ENCODE measurements at places on chromosomes 5 and 9.
A peak's percentile ranks its signal among the peaks of the same experiment; 100 is the strongest.

DNA sequence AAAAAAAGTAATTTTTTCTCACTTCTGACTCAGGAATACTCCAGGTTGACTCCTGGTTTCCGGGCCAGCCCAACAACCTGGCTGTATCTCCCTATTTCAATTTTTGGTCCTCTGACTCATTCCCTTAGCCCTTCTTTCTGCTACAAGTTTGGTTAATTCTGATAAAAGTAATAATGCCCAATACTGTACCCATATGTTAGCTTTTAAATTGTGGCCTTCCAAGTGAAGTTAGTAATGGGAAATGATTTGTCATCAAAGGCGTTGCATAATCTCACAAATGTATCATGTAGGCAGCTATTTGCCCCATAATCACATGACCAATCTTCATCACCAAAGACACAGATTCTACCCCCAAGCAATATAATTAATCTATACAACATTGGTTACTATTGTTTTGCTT, 31.1 kb upstream of the BNC2 start:
- no peak for DNase-seq

GRCh38 chr5:166172597-166172996, 2118.8 kb upstream of the WWC1 start:
- DNase-seq, result no peak

- no peak for DNase-seq
Measured at GRCh38 chr5:146399481-146399880, 47.7 kb upstream of the TCERG1 start.

- no peak for DNase-seq
Measured at GRCh38 chr5:177300951-177301350, 2.6 kb downstream of the RAB24 start.

GRCh38 chr9:75233011-75233410, 144.7 kb downstream of the OSTF1 start:
- no peak for DNase-seq

DNA sequence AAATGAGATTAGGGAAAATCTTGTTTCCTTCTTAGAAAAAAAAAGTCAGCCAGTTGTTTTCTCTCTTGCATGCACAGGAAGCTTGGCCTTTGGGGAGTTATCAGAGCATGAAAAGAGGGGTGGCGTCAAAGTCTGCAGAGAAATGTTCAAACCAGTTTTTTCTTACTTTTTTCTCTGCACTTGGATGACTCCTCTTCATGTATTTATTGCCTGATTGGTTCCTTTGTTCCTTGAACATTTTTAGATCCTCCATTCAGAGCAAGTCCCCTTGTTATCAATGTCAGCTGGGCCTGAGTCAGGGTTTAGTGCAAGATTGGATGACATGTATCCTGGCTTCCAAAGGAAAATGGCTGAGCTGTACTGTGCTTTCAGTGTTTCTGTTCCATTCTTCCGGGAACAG, 392.6 kb upstream of the BRINP1 start:
- no peak for DNase-seq

GRCh38 chr9:114303977-114304376, 18.9 kb upstream of the ORM1 start:
- DNase-seq, result peak; percentile 43

DNA sequence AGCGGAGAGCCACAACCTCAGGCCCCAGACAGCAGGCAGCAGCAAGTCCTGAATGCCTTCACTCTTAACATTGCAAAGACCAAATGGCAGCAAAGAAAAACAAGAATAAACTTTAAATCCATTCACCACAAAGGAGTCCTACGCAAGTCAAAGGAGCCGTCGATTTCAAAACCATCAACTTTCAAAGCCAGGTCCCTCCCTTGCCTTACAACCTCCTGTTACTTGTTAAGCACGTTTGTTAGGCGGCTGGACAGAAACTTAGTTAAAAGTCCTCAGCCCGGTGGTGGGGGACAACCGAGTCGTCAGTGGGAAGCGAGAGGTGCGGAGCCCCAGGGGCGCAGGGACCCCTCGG, 938 bp downstream of the LPAR1 start:
- no peak for DNase-seq

DNA sequence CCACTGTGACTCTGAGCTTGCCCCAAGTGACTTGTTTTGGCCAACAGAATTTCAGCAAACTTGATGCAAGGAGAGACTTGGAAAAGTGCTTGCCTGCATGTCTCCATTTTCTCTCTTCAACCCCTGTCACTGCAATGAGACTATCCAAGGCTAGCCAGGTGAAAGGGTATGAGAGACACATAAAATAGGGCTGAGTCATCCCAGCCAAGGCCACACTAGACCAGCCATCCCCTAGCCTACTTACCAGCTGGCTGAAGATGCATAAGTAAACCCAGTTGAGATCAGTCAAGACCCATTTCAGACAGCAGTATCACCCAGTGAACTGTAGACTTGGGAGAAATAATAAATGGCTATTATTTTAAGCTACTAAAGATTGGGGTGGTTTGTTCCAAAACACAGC, 52.9 kb upstream of the VLDLR start:
- DNase-seq, result no peak

DNA sequence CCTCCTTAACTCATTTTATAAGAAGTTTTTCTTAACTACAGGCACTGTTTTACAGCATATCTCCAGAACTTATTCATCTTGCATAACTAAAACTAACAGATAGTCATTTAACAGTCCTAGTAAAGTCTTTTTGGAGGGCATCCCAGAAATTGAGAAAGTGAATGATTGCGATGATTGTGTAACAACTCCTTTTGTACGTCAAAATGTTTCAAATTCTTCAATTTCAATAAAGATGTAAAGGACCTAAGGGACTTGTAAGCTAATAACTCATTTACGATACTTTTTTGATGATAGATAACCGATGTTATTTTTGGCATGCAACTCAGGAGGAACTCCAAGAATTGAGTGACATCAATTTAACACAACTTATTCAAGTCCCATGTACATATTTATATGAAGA, 42.7 kb downstream of the SVEP1 start:
- DNase-seq, result no peak

- no peak for DNase-seq
Measured at GRCh38 chr9:77659926-77660325, 11.8 kb upstream of the GNA14 start.

- DNase-seq, result no peak
Measured at GRCh38 chr5:74822288-74822687, 43.9 kb downstream of the FAM169A start.

- DNase-seq, result no peak
Measured at GRCh38 chr9:7394002-7394774, 405.4 kb downstream of the DMAC1 start.

DNA sequence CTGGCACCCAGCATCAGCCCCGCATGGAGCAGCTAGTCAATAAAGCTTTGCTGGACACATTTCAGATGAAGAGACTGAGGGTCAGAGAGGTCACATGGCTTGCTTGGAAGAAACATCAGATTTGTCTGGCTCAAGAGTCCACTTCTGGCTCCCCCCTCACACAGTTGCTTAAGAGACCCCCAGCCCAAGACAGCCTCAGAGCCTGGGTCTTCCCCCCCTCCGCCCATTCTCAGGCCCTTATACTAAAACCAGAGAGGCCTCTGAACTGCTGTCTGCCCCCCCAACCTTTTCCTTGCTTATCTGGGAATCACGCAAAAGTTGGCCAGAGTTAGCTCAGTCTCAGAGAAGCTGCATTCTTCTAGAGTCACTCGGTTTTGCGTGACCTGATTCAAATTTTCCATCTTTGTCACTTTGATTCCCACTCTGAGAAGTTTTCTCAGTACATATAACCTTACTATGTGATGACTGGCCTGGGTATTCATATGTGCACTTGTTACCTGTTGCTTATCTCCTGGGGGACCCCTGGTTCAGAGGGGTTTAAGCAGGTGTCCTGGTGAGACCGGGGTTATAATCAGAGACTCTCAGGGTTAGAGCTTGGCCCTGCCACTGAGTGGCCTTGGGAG, 145.4 kb upstream of the IER5L start:
- DNase-seq, result no peak

- DNase-seq, result no peak
Measured at GRCh38 chr9:134205672-134206310, 41.4 kb upstream of the RNU6ATAC start.

DNA sequence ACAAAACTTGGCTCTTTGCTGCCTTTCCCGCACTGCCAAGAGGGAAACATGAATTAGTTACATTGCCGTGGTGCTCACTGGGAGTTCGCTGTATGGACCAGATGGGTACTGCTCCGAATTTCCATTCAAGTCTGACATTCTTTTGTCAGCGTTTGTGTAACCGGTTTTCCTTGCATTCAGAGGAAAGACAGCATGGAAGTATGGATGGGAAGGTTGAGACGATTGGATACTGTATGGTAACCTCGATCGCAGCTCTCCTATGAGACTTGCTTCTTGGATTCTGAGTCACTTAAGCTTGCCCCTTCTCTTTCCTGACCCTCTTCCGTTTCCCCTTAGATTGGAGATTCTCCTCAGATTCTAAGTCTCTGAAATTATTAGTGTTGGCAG, 625 bp upstream of the UBLCP1 start:
- DNase-seq, result no peak

DNA sequence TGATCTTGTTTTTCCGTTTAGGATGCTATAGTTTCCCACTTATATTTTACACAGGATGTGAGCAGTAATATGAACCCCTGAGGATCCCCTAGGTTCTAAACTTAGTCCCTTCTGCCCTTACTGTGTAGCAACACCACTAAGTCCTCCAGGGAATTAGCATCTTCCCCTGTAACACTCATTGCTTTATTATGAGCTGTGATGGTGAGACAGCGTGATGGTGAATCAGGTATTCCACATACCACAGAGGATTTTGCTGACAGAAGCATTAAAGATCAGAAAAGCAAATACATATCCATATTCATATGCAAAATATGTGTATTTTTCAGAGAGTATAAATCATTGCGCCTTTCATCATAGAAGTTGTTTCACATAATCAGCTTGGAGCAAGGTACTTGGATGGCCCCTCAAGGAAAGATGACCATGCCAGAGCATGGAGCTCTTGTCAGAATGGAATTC, 317.0 kb downstream of the ICE1 start:
- no peak for DNase-seq

DNA sequence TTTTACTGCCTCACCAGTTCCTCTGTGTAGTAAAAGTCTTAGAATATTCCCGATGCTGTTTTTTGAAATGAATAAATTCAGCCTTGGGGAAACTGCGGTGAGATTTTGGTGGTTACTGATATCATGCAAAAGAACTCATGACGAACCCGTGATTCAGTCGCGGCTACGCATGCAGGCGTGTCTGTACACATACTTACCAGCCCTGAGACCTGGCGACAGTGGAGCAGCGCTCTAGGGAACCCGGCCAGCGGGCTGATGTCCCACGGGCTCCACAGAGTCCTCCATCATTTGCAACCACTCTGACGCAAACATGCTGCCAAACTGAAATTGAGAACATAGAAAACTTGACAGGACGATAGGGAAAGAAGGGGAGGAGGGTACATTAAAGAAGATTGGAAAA, 315.6 kb upstream of the DAB2 start:
- no peak for DNase-seq

- no peak for DNase-seq
Measured at GRCh38 chr9:116154976-116155697, 1.5 kb downstream of the PAPPA start.

DNA sequence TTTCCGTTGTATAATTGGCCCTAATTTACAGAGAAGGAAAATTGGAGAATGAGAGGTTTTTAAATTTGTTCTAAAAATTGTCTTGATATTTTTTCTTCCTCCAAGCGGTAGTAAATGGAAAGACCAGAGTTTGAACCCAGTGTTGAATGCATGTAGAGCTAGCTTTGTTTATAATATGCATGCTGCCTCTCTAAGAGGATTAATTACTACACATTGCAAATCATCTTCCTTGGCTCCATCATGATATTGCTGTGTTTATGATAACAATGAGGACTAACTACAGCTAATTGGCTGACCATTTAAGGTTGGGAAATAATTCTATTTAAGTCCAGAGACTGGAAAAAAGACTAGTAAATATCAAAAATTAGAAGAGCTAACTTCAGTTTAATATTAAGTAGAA, 338.5 kb downstream of the PLK2 start:
- DNase-seq, result no peak

- DNase-seq, result no peak
Measured at GRCh38 chr9:98314381-98315066, 59.1 kb upstream of the TBC1D2 start.

GRCh38 chr5:108141676-108142075, 240.2 kb downstream of the FBXL17 start:
- DNase-seq, result no peak

DNA sequence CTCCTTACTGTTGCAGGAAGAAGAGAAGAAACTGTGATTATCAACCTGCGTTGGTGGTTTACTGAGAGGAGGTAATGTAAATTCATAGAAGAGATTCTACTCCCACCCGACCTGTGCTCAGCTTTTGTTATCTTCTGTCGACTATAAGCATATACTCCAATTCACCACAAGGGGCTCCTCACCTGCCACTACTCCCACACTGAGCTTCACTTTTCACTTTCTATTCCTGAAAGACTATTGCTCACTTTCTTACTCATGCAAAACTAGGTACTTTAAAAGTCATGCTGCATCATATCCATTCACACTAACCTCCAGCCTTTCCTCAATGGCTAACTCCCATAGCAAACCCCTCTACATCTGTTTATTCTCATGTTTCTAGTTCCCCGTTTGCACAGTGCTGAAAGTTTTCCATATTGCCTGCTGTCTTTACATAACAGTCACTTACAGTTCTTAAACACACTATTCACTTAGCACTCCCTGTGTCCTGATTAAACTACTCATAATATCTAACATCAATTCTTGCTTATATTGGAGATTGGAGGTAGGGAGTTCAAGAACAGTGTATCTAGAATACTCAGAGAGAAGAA, 1062.6 kb downstream of the NR2F1-AS1 start:
- no peak for DNase-seq

DNA sequence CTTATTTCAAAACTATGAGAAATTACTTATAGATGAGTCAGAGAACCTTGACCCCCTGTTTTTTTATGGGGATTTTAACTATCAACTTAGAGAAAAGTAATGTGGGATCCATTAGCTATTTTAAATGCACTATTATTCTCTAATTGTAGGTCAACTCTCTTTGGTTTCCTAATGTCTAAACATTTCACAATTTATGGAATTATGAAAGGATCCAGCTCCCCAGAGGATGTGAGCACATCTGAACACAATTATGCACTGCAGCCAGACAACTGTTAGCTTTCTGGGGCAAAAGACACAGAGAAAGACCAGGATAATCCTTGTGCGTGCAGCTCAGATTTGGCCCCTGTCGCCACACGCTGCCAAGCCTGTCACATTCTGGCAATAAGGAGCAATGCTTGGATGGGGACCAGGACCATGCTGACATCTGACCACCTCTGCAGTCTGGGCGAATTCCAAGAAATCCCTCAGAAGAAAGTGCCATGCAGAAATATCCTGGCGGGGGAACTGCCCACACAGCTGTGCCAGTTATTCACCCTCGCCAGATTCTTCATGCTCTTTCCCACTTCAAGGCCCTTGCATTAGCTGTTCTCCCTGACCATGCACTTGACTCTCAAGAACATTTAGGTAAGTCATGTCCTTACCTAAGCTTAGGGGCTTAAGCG, 22.2 kb upstream of the CMBL start:
- peak; percentile 7 for DNase-seq

- no peak for DNase-seq
Measured at GRCh38 chr9:468766-469426, 254.2 kb downstream of the DOCK8 start.

- no peak for DNase-seq
Measured at GRCh38 chr9:19161257-19162025, 34.1 kb upstream of the PLIN2 start.

- no peak for DNase-seq
Measured at GRCh38 chr9:79924836-79925235, 353.1 kb downstream of the TLE4 start.

GRCh38 chr5:50583621-50584020, 82.8 kb upstream of the PARP8 start:
- DNase-seq, result no peak

All from activated CD8-positive, alpha-beta memory T cell treated with anti-CD3 and anti-CD28 coated beads, Interleukin-2, amount 50 U/mL, for 48 hours (primary cell).